ENCODE measurements at places on chromosomes 5 and 9.

DNA sequence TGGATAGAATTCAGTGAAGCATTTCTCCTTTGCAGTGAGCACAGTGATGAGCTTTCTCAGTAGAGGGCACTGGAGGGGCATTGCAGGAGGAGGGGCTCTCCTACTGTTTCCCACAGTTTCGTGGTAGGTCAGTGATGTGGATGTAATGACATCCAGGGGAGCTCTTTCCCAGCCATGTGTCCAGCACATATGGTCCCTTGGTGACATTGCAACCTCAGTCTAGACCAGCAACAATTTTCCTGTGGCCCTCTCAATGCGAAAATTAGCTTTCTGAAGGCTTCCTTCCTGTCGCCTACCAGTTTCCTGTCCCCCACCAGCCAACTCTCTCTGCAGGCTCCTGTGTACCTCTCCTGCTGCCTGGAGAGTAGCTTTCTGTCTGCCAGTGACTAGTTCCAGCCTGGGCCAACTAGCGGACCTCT, 6.9 kb upstream of the PDCL start:
- peak; percentile 12 for DNase-seq

DNA sequence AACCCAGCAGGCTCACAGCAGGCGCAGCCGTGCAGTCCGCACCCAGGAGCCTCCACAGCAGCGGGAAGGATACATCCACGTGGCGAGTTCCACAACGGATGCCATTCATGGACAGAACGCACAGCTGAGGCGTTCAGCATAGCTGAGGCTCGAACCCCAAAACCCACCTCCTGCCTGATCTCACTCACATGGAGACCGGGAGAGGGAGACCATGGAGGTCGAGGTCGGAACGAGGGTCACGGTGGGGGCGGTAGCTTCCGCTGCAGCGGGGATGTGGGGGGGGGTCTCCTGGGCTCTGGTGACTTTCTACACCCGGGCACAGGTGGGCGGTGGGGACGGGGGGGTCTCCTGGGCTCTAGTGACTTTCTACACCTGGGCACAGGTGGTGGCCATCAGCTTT, 17.5 kb downstream of the TERT start:
- no peak for DNase-seq

DNA sequence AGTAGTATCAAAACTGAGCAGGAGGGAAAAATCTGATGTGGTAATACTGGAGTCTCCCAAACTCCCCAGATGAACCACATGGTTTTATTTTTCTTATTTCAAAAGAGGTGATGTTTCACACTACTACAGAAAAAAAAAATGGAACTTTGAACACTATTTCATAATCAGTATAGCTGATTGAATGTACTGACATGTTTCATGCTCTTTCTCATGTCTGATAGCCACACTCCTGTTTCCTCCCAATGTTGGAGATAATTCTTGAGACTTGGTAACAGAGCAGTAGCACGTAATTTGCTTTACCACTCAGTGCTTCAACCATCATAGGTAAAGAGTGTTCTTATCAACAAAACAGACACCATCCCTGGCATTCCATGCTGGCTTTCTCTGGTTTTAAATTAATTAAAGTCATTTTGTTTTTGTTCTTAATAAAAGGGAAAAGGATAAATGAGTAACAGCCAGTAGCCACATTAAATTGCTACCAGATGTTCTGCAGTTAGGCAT, 85.2 kb downstream of the MUSK start:
- DNase-seq, result no peak

- no peak for DNase-seq
These were observed 88.9 kb downstream of the EBF1 start for GRCh38 chr5:159010661-159011442.

DNA sequence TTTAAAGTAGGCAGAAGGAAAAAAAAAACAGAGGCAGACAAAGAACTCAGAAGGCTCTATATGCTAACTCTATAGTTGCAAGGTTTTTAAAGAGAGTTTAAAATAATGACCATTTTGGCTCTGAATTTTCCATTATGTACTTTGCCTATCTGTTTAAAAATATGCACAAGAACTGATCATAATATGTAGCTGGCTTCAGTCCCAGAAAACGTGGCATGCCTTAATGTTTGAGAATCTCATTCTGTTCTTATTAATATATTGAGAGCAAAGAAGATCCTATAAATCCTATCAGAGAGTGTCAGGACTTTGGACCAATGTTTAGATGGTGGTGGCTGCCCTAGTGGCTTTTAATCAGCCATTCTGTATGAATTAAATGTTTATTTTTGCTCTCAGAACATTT, 121.5 kb downstream of the JMY start:
- no peak for DNase-seq

DNA sequence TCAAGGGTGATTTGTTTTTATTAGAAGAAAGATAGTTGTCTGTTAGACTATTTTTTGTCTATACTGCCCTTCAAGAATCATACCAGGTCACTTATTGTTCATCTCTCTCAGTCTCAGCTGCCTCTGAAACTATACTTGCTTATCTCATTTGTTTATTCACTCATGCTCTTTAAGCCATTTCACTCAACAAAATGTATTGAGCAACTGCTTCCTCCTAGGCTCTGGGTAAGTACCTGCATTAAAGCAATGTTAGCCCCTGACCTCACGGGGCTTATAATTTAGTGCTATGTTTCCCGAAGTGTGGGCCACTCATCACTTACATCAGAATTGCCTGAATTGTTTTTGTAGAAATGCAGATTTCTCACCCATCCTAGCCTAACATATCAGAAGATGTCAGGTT, 100.9 kb downstream of the DPYSL3 start:
- DNase-seq, result no peak

GRCh38 chr5:10695055-10695649, 65.9 kb downstream of the DAP start:
- DNase-seq, result peak; percentile 7

GRCh38 chr5:139676951-139677735, 29.0 kb downstream of the CXXC5 start:
- no peak for DNase-seq

GRCh38 chr5:131460867-131461572, 174.0 kb downstream of the RAPGEF6 start:
- no peak for DNase-seq

GRCh38 chr5:172573986-172574870, 66.8 kb upstream of the NEURL1B start:
- DNase-seq, result no peak

DNA sequence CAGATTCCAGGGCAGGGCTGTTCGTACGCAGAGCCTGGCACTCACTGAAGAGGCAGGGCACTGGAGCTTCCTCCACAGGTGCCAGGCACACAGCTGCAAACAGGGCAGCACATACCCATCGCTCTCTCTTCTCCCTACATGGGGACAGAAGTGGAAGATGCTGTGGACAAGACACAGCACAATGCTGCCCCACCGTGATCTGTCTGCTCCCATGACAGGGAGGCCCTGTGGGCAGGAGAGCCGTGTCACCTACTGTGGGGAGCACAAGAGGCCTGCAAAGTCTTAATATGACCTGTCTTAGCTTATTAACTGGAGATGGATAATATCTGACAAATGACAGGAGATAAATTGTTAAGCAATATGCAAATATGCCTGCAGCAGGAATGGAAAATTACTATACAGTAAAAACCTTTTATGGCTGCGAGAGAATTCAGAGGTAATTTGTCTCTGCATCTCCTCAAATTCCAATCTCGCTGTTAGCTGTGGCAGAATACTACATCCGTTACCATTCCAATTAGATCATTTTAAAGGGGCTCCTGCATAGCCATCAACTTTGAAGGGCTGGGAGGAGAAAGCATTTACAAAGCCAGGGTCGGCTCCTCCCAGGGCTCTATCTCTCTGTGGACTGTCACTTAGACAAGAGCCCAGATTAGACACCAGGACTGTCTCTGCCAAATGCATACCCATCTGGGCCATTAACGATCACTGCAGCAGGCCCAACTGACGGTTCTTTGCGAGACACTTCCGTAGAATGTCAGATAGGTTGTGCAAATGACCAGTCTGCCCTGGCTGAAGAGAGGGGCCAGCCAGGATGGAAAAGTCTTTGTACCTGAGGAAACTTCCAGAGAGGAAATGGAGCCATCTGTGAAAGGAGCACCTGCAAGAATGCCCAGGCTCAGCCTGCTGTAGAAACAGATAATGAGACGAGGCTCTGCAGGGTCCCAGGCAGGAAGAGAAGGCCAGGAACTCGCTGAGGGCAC, 90.7 kb upstream of the FSTL4 start:
- no peak for DNase-seq

DNA sequence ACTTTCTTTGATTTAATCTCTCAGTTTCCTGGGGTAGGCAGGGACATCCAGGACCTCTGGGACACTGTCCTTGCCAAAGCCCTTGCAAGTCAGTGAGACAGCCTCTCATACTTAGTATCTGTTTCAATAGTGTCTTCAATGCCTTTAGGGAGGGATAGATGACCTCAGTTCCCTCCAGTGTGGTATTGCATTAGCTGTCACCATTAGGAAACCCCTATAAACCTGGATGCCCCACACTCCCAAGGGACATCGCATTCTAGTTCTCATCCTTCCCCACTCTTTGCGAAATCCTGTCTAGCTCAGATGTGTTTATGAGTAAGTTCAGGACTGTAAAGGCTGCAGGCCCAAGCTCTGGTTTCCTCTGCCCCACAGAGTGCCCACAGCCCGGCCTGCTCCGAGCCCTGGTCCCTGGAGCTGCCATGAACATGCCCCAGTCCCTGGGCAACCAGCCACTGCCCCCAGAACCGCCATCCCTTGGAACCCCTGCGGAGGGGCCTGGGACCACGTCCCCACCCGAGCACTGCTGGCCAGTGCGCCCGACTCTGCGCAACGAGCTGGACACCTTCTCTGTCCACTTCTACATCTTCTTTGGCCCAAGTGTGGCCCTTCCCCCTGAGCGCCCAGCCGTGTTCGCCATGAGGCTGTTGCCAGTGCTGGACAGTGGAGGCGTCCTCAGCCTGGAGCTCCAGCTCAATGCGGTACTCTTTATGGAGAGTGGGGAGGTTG, 13.2 kb downstream of the TMEM8B start:
- no peak for DNase-seq

- DNase-seq, result no peak
These were observed 32.2 kb downstream of the DAB2IP start for GRCh38 chr9:121683652-121684051.

GRCh38 chr5:67192719-67193438, 3.7 kb downstream of the CD180 start:
- DNase-seq, result no peak

GRCh38 chr5:111752426-111752965, 4.5 kb downstream of the NREP start:
- DNase-seq, result no peak

DNA sequence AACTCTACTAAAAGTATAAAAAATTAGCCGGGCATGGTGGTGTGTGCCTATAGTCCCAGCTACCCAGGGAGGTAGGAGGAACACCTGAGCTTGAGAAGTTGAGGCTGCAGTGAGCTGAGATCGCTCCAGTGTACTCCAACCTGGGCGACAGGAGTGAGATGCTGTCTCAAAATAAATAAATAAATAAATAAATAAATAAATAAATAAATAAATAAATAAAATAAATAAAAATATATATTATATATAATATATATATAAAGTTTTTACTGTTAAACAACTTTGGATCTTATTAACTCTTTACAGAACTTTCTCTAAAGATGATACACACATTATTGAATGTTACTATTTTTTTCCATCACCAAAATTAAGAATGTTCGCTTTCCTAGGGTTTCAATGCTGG, 38.4 kb downstream of the HMGCR start:
- no peak for DNase-seq

GRCh38 chr5:119411361-119412278, 40.7 kb upstream of the HSD17B4 start:
- no peak for DNase-seq

- DNase-seq, result no peak
These were observed 105.2 kb downstream of the TRIM32 start for GRCh38 chr9:116792271-116792670.

GRCh38 chr9:19787672-19788071, 1.2 kb downstream of the SLC24A2 start:
- no peak for DNase-seq

DNA sequence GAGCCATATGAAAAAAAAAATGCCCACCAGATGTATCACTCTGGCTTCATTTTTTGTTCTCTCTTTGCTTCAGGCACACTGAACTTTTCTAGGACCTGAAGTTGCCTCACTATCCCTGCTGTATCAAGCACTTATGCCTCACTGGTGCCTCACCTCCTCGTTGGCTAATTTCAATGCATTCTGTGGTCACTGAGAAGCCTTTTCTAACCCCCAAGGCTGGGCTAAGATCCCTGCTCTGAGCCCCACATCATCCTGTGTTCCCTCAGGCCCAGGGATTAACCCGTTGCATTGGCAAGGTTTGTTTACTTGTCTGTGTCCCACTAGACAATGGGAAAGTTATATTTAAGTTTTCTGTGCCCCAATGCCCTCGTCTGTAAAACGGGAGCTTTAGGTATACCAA, 362.7 kb downstream of the OSTF1 start:
- no peak for DNase-seq

GRCh38 chr9:8262625-8263622, 463.3 kb upstream of the DMAC1 start:
- DNase-seq, result no peak

DNA sequence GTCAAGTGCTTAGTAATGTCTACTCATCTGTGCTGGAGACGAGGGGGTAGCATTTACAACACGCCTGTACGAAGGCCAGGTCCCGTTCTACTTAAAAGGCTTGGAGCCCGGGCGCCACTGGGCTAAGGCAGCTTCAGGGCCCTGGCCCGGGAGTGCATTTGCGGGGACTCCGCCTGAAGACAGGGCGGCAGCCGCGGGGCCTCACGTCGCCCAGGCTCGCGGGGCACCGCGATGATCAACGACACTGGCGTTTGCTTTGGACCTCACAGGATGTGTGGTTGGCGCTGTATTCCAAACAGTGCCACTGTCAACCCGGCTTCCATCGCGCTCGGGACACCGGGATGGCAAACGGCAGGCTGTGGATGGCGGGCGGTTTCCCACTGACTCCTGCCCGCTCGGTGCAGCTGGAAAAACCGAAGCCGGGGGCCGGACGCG, 1.1 kb upstream of the TENT4A start:
- peak; percentile 40 for DNase-seq

DNA sequence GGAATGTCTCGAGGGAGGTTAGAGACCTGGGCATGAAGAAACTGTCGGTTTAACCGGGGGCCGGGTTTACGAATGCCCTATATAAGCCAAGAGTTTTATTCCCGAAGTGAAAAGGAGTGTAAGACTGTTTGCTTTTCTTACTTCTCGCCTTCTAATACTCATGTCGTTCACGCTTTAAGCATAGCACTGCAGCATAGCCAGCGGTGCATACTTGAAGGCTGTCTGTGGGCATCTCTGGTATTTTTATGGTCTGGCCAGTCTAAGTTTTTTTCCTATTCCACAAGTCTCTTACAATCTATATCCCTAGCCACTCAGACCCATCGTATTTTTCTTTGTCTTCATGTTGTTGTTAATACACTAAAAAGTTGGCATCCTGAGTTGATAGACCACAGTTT, 1.2 kb downstream of the UHRF2 start:
- DNase-seq, result no peak

- DNase-seq, result no peak
These were observed 266.6 kb downstream of the PIK3R1 start for GRCh38 chr5:68482199-68482598.

GRCh38 chr9:35757226-35757891, 3.3 kb upstream of the MSMP start:
- peak; percentile 23 for DNase-seq

Data from stimulated activated CD4-positive, alpha-beta T cell treated with anti-CD3 and anti-CD28 coated beads, Interleukin-12 subunit alpha, Interleukin-12 subunit beta, amount 100 ng/mL, for 4 hours (primary cell).